Omental fat pad (tissue), 4 donors: ENCODE measurements at places on chromosomes 7 and 10.

GRCh38 chr7:63789378-63790176, 209.1 kb upstream of the ZNF722 start:
- no peak for DNase-seq

- DNase-seq = no peak
These were observed 103.8 kb downstream of the PDGFA start for GRCh38 chr7:415646-416525.

GRCh38 chr7:7479275-7479805, 56.3 kb downstream of the COL28A1 start:
- DNase-seq = no peak

DNA sequence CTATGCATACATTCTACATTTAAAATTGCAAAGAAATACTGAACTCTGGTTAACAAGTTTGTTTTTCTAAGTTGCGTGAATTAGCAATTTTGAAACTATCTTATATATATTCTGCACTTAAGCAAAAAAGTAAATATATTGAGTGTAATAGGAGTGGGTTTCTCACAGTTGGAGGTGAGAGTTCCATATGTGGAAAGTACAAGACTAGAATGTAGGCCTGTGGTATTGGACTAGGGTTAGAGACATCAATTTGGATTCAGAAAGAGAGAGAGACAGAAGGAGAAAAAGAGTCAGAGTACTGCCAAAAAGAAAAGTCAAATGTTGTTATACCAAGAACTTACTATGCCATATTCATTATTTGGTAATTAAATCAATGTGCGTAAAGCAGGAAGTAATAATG, 47.3 kb upstream of the ITGB8 start:
- no peak for DNase-seq

GRCh38 chr7:1917221-1918062, 247.4 kb downstream of the ELFN1 start:
- DNase-seq = no peak

DNA sequence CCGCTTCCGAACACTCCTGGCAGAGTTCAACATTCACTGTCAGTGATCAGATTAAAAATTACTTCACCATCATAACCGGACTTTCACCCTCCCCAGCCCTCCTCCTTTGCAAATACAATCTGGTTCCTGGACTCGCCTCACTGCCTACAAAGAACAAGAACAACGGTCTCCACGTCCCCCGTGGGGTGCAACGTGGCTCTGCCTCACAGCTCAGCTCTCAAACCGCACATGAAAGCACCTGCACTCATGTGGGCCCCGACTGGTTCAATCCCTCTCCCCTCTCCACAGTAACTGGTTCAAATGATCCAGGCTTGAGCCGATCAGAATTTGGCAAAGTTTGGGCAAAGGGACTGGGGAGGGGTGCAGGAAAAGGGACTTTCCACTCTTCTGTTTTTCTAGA, 21.0 kb downstream of the ASB13 start:
- no peak for DNase-seq

GRCh38 chr7:150973571-150974451, 4.3 kb downstream of the KCNH2 start:
- DNase-seq = no peak

DNA sequence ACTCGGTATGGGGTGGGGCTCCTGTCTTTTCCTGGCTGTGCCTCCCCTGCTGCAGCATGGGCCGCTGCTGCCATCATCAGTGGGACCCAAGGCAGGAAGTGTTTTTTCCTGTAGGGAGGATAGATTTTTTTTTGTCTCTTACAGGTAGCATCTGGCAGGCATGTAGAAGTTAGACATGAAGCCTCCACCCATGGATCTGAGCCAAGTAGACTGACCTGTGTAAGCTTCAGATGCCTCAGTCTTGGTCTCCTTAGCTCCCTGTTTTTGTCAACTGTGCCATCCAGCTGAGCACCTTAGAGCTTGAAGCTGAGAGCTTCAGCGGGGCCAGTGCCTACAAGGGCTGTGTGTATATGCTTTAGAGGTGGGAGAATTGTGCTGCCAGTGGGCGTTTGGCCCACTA, 93.5 kb downstream of the AUTS2 start:
- no peak for DNase-seq

- no peak for DNase-seq
These were observed 487.4 kb downstream of the DNAJB6 start for GRCh38 chr7:157824011-157824818.

- no peak for DNase-seq
These were observed 25.7 kb downstream of the SUV39H2 start for GRCh38 chr10:14904316-14904732.

DNA sequence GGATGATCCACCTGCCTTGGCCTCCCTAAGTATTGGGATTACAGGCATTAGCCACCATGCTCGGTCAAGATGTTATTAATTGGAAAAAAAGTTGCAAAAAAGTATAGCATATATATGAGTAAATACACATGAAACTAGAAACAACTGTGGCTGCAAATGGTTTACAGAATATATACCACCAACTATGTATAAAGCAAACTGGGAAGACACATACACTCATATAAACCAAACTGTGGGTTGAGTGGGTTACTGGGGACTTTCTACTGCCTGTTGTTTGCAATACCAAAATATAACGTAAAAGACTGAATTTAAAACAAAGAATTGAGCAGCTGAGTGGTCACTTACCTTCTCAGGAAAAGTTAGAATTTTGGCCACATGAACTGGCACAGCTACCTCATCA, 8.1 kb downstream of the POLR3A start:
- DNase-seq = no peak

GRCh38 chr10:131902211-131902610, 1.4 kb downstream of the PPP2R2D start:
- DNase-seq = no peak

GRCh38 chr7:143316492-143316891, 581 bp downstream of the CLCN1 start:
- DNase-seq = no peak

- no peak for DNase-seq
These were observed 92.8 kb downstream of the FOXP2 start for GRCh38 chr7:114507381-114507780.

DNA sequence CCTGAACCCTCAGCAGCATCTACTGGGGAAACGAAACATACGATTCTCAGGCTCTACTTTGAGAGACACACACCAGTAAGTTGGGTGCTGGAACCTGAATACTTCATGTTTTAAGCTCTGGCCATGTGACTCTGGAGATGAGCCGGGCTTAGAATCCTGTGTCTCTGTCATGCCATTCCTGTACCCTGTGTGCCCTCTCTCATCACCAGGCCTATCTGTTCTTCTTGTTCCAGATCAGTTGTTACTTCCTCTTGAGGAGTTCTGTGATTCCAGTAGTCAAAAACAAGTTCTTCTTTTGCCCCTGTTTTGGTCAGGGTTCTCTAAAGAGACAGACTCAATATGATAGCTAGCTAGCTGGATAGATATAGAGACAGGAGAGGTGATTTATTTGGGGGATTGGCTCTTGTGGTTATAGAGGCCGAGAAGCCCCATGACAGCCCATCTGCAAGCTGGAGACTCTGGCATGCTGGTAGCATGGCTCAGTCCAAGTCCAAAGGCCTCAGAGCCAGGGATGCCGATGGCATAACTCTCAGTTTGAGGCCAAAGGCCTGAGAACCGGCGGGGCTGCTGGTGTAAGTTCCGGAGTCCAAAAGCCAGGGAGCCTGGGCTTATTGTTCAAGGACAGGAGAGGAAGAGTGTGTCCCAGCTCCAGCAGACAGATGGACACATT, 54.3 kb downstream of the CHN2 start:
- no peak for DNase-seq

DNA sequence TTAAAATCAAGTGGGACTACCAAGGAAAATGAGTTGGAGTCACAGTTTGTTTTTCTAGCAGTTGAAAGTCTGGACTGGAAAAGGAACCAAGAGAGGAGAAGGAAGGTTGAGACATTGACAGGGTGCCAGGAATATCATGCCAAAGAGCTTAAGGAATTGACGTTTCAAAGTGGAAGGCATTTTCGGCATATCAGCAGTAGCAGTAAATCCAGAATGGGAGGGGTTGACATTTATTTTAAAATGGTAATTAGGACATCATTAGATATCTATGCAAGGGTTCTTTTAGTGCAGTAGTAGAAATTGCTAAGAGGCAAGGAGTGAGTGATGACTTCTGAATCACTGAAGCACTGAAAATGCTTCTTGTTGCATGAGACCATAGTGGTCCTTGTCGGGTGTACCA, 335.9 kb upstream of the PLXDC2 start:
- DNase-seq = no peak

- DNase-seq = no peak
These were observed 92.0 kb upstream of the LRRTM3 start for GRCh38 chr10:66833861-66834260.

DNA sequence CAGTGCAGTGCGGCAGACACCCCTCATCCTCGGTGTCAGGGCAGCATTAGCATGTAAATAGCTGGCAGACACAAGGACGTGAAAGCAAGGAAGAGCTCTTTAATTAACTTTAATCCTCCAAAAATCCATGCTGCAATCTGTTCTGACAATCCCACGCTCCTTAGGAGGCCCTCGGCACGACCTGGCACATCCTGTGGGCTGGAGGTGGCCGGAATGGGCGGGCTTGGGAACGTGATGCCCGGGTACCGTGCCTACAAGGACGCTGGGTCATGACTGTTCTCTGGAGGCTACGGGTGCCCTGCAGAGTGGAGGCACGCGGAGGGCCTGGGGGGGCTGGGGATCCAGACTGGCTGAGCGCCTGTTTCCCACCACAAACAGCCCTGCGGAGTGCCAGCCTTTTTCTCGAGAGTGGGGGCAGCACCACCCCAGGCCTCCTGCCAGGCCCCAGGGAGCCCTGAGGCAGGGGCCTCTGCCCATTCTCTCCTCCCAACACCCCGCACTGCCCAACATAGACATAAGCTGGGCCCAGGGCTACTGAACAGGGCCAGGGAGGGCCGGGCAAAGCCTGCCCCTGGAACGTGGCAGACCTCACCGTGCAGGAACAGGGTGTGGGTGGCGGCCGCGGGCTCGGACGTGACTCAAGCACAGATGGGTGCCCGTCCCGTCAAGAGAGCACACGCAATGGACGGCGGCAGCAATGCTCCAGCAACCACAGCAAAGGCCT, 189.3 kb downstream of the MAD1L1 start:
- DNase-seq = no peak

DNA sequence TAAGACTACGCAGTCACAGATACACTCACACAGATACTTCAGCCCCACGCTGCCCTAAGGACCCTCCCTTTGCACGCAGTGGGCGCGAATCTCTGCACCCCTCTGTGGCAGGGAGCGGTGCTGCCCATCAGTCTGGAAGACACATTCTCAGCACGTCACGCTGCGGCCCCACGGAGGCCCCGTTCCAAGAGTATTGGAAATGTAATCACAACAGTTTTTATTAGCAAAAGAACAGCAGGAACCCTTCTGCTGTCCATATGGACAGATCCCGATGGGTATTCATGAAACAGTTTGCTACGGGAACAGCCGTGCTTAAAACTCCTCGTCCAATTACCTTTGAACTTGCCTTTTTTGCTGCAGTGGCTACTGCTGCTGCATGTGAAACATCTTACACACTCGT, 131.0 kb downstream of the RPS24 start:
- no peak for DNase-seq

DNA sequence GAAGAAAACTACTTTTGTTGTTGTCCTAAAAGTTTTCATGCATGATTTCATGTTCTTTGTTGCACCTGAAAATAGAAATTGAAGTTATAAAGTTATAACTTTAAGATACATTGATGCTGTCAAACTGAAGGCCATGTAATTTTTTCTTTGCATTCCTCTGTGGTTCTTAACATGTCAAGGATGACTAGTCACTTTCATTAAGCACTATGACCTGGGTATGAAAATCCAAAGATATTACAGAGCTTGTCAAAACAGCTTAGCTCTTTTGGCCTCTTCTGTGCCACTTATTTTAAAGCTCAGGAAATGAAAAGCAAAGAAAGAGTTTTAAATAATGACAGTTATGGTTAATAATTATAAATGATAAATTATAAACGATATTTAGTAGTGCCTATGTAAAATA, 241.6 kb upstream of the CACNA2D1 start:
- DNase-seq = no peak

DNA sequence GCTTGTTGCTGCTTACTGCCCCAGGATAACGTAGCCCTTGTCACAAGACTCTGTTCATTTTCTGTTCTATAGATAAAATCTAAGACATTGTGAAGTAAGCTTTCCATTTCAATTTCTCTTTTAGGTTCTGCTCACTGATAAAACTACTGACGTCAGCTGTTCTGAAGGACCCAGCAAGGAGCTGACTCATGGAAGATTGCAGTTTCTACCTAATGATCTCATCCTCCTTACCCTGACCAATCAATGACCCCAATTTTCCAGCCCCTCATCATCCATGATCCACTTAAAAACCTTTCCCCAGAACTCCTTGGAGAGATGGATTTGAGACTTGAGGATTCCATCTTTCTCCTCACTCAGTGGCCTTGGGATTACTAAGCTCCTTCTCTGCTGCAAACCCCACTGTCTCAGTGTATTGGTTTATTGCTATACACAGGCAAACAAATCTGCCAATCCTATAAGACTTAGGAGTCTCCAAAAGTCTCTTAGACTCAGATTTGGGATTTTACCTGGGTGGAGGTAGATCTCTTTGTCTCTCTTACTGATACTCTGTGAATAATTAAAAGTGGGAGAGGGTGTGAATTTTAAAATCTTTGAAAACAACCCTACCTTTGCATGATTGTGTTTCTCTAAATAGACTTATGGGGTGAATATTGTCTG, 109.2 kb upstream of the TRIM24 start:
- DNase-seq = no peak

- DNase-seq = no peak
These were observed 136.2 kb upstream of the CTBP2 start for GRCh38 chr10:125296598-125296997.

- no peak for DNase-seq
These were observed 30.2 kb downstream of the UNC5B start for GRCh38 chr10:71242622-71243009.

- DNase-seq = no peak
These were observed 19.8 kb downstream of the HKDC1 start for GRCh38 chr10:69239816-69240434.

DNA sequence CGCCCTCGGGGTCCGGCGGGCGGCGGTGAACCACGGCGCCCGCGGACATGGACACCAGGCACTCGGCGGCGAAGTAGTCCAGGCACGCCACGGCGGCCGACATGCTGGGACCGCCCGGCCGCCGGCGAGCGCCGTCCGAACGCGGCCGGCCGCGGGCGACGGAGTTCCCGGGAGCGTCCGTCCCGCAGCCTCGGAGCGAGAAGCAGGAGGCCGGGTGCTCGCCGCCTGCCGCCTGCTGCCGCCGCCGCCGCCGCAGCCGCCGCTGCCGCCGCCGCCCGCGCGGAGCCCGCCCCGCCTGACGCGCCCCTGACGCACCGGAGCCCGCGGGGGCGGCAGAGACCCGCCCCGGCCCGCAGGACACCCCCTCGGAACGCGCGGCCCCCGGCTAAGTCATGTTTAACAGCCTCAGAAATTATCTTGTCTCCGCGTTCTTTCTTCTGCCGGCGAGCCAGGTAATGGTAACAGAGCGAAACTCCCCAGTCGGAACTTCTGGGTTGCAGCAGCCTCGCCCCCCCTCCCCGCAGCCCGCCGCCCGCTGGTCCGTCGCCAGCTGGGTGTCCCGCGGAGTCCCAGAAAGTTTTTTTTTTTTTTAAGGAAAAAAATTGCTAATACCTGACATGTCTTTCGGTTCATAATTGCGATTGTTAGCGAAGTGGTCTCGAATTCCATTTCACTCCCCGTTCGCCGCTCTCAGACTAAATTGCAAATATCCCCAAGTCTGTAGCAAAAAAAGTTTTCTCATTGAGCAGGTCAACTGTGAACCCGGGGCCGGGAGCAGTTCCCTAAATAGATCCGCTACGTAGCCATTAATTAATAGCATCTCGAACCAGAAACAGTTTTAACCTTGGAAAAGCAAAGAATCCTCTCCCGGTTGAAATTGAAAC, at the start of gene KLF14:
Gene KLF14, minus strand, starts transcription at position 277 of the 884 bp plus-strand sequence. Its CDS starts 174 bp downstream, at position 103.
- no peak for DNase-seq

- DNase-seq = no peak
These were observed 3.1 kb downstream of the KLLN start for GRCh38 chr10:87860156-87860795.
